Stimulated activated CD4-positive, alpha-beta T cell treated with anti-CD3 and anti-CD28 coated beads, Interleukin-1b, Interleukin-23, amount 100 ng/mL, for 24 hours (primary cell): ENCODE measurements at places on chromosomes 16 and 17.

DNA sequence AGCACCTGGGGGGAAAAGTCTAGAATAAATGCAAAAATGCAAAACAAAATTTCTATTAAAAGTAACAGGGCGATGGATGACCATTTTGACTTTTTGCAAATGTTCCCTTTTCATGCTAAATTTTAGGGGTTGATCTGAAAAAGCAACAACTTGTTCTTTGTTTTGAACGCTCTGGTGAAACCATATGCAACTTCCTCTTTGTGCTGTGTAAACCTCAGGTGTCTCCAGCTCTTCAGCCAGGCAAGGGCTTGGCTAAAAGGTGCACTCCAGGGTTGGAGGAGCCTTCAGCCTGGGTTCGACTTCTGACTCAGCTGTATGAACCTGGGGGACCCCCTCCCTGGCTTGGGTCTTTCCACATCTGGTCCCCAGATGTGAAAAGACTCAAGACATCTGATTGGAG lies 9.5 kb downstream of the IRF8 start:
- DNase-seq: no peak

- DNase-seq: no peak
Measured at GRCh38 chr17:9410301-9410700, 165.3 kb downstream of the STX8 start.

DNA sequence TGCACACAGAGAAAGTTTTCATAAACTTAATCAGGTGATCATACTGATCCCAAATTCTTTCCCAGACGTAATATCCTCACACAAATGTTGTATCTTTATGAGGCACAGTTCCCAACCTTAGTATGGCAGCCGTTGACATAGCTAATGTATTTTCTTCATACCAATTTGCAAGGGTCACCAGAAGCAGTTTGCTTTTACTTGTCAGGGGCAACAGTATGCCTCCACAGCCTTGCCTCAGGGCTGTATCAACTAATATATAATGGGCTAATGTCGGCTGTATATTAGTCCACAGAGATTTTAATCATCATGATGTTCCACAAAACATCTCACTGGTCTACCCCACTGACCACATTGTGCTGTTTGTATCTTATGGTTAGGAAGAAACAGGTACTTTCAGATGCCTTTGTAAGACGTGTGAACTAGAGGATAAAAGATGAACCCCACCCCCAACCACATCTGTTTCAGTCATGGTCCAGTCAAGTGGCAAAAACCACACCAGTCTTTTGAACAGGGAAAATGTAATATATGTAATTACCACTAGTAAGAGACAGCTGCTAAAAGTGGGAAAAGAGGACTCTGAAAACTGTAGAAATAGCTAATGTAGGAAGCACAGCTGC lies 55.2 kb downstream of the GAN start:
- no peak for DNase-seq

- DNase-seq: no peak
Measured at GRCh38 chr17:72152387-72152929, 31.6 kb downstream of the SOX9 start.

DNA sequence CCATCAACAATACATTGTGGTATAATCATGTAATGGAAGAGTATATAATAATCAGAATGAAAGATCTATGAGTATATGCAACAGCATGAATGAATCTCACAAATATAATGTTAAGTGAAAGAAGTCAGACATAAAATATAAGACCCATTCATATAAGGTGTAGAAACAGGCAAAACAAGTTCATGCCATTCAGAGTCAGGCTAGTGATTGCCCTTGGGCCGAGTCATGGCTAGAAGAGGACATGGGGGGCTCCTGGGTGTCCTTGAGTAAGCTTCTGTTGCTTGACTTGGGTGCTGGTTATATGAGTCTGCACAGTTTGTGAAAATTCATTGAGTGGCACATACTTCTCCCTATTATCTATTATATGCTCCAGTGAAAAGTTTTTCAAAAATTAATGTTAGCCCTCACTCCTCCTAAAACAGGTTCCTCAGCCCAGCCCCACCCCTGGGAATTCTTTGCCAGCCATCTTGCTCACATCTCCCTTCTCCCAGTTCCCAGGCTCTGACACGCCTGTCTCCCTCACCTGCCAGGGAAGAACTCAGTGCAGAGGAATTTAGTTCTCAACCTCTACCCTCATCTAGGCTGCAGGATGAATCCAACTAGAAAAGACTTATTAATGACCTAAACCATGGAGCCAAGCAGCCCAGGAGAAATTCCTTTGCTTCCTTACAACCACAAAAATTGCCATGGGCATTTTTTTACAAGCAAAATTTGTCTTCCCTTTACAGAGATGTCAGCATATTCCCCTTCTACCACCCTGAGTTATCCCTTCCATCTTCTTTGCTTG lies 52.4 kb upstream of the NFAT5 start:
- no peak for DNase-seq
